ENCODE measurements at places on chromosomes 12 and 14.

- DNase-seq: no peak
Measured at GRCh38 chr12:19474147-19474546, 34.9 kb downstream of the AEBP2 start.

GRCh38 chr14:69547701-69548348, 26.8 kb downstream of the CCDC177 start:
- peak; percentile 43 for DNase-seq

DNA sequence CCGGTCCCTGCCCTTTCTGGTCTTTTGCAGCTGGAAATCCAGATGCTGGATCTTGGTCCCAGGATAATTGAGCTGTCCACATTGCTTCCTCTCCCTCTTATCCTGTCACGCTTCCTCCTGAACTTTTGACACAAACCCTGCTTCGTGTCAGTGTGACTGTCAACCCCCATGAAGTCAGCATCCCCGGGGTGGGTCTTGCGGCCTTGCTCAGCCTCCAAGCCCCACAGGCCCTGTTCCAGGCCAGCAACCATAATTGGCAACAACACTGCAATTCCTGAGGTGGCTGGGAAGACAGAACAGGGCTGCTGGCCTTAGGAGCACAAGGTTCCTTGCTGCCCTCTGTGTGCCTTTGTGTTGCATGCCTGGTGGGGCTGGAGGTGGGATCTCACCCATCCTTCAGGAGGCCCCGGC, 74.9 kb downstream of the NTF3 start:
- no peak for DNase-seq

DNA sequence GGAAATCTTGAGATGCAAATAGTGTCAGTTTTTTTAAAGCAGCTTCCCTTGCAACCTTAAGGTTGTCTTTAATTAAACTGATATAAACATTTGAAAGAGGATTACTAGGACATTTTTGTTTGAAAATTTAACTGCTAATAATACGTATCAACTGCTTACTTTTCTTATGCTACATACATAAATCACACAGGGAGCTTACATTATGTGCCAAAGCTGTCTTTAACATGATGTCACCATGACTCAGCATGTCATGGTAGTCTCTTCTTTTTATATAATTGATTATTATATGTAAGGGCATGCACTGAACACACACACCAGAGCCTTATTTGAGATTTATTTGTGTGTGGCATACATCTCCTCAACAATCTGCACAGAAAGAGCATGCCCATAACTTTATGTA, 63.0 kb upstream of the PTHLH start:
- no peak for DNase-seq

DNA sequence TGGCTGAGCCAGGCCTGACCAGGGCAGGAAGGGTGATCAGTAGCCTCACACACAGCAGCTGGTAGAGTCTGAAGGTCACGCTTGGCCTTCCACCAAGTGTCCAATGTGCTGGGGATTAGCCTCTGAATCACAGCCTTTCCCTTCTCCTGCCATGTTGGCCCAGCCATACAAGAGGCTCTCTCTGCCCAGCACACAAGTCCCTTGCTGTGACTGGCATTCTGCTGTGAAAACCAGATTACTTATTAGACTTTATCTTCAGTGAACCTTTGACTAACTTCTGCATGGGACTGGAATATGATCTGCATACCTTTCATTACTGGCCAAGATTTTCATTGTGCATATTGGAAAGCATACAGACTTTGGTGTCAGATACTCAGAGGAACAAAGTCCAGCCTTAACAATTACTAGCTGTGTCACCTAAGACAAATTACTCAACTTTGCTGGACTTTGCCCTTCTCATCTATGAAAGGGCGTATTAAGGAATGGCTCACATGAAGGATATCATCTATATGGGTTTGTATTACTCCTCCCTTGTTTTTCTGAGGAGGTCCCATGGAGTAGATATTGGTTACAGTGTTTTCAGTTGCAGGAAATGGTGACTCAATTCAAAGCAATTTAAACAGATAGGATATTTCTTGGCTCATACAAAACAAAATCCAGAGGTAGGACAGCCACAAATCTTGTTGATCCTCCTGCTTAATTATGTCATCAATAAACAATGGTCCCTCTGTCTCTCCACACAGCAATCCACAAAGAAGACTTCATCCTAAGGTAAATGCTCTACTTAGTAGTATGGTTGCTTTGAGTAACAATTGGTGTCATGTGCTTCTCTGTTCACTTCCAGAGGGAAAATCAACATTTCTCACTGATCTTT, 99.6 kb downstream of the DYRK2 start:
- no peak for DNase-seq

DNA sequence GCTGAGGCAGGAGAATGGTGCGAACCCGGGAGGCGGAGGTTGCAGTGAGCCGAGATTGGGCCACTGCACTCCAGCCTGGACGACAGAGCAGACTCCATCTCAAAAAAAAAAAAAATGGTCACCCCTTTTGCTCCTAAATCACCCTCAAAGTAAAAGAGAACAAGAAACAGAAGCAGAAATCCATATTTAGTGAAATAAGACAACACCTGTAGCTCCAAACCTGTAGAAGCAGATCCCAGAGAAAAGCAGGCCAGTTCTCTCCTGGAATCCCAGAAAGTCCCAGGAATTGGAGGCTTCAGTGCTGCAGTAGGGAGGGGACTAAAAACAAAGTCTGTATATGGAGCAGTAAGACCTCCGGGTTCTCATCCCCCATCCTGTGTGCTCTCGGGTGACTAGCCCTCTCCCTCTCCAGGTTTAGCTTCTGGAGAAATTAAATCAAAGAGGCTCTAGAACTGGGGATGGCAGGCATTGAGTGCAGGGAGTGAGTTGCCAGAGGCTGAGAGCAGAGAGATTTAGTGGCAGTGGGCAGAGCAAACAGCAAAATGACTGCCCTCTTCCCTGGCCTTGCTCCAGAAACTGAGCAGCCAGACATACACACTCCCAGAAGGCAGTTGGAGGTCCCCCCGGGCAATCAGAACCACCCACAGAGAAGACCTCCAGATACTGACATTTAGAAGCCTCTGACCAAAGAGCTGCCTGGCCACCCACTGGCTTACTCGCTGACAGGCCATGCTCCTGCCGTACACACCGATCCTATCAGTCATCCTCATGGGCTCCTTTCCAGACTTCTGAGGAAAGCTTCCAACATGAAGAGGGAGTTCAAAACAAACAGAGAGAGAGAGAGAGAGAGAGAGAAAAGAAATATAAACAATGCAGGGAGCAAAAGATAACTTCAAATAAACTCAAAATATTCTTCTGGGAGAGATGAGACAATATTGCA, 6.3 kb upstream of the MLXIP start:
- DNase-seq: peak; percentile 66

DNA sequence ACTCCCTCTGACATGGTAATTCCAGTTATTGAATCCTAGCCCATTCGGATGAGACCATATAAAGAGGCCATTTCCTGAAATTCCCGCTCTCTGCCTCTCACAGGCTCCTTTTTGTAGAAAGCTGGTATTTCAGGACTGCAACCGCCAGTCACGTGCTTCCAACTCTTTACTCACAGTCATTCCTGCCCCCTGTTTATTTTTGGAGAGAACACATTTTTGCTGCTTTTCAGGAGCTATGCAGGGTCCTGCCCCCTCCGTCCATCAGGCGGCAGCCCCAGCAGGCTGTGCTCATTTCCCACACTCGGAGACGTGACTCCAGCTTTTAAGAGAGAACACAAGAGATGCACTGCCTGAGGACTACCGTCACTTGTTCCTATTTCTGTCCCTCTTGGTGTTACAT, 26.8 kb downstream of the IFT43 start:
- no peak for DNase-seq

DNA sequence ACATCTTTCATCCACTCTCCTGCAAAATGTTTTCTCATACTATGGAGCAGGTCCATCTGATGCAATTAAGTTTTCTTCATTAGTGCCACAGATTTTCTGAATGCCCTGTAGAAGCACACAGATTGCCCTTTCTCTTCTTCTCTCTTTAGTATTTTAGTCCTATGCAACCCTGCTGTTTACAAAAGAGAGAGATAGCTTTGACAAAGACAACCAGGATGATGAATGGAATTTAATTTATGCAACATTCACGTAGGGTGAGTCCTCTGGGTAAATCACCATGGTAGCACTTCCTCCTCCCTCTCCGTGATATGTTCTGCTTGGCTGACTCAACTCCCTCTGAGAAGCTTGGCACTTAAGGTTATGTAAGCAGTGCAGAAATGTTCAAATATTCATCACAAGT, 400.9 kb upstream of the PDE3A start:
- peak; percentile 7 for DNase-seq

DNA sequence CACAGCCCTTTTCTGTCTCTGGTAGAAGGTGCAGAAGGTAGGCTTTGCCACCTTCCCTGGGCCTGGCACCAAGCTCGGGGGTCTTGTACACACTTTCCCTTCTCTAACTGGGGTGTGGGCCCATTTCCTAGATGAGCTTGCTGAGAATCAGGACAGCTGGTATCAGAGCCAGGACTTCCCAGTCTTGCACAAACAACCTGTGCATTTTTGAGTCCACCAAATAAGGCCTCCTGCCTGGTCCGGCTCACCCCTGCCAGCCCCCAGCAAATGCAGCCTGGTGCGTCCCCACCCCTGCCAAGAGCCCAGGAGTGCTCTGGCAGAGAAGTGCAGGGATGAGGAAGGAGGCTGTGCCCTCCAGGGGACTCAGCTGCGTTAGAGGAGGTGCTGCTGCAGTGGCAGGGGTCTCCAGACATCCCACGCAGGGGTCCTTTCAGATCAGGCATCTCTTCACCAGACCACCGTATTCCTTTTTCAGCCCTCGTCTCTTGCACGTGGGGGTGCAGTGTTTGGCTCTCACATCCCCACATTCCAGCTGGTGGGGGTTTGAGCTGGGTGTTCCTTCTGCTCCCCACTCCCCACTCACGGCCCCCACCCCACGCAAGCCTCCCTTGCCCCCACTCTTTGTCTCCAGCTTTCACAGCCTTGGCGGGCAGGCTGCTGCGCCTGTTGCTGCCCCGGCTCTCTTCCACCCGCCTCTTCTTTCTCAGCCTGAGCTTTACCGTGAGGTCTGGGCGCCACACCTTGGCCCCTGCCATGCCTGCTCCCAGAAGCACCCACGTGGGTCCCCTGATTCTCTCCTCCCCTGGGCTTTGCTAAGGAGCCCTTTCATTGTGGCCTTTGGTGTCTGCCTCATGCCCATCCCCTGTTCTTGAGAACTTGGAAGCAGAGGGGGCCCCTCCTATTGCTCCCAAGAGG, 32.3 kb downstream of the MEG3 start:
- no peak for DNase-seq

- no peak for DNase-seq
Measured at GRCh38 chr12:92612611-92613010, 90.2 kb upstream of the PLEKHG7 start.

DNA sequence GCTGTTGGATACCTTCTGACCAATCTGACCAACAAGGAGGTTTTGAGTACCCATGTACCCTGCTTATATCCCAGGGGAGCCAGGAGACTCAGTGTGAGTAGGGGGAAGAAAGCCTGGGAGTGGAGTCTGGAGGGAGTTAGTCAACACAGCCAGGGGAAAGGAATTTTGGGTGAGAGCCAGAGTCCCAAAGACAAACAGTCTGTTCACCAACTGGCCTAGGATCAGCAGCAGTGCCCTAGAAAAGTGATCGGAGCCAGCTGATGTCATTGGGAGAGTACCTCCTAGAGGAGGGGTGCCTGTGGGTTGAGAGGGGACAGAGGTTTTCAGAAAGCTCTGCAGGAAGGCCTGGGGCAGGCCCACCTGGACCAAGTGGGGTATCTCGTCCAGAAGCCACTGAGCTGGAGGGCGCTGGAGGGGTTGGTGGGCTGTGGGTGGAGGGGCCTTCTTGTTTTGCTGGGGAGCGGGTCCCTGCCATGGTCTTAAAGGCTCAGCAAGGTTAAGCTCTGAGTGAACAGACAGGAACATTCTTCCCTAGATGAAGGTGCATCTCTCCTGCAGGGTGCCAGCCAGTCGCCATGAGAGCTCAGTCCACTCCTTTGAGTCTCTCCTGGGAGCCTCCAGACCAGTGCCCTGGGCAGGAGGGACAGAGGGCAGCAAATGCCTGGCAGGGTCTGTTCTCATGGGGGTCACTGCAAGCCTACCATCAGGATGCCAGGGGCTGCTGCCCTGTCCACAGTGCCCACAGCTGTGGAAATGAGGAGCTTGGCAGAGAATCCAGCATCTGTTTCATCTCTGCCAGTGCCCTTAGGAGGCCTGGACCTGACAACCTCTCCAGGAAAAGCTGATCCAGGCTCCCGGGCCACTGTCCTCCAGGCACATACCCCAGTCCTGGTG, 63.6 kb downstream of the CHGA start:
- DNase-seq: no peak

DNA sequence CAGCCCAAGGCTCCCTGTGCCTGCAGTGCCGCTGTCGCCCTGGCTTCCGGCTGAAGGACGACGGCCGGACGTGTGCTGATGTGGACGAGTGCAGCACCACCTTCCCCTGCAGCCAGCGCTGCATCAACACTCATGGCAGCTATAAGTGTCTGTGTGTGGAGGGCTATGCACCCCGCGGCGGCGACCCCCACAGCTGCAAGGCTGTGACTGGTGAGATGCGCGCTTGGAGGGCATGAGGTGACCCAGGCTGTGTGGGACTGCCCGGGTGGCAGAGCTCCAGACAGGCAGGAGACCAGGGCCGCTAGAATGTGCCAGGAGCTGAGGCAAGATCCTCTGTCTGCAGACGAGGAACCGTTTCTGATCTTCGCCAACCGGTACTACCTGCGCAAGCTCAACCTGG, 19.6 kb upstream of the NXPH4 start:
- DNase-seq: no peak

DNA sequence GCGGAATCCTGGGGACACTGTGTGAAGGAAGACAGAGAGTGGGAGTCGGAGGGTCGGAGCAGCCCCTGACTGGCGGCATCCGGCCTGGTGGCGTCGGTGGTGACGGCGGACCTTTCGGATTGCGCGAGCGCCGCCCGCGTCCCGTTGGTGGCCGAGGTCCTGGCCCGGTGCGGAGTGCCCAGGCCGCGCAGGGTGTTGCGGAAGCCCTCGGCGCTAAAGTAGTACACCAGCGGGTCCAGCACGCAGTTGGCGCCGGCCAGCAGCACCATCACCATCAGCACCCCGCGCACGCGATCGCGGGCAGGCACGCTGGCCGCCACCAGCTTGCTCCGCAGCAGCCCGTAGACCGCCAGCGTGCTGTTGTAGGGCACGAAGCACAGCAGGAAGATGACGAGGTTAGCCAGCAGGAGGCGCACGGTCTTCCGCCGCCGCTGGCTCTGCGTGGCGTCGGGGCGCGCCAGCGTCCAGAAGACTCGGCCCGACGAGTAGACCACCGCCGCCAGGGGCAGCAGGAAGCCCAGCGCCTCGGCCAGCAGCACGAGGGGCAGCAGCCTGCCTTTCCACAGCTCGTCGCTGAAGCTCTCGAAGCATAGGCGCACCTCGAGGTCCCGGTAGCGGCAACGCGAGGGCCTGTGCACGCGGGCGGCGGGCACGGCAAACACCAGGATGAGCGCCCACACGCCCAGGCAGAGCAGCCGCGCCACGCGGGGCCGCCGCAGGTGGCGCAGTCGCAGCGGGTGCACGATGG, 13.1 kb upstream of the CHD4 start:
- DNase-seq: no peak

- no peak for DNase-seq
Measured at GRCh38 chr12:13126494-13126893, 23.0 kb upstream of the GSG1 start.

GRCh38 chr12:131711551-131712205, 788 bp downstream of the SFSWAP start:
- DNase-seq: no peak

- no peak for DNase-seq
Measured at GRCh38 chr12:116880213-116880816, 926 bp downstream of the HRK start.

Data from NCI-H1092 (cell line).